ENCODE measurements at places on chromosomes 1 and 21. TPM values are rescaled to one million over a fixed set of nuclear protein-coding genes. Genes with fewer than 3 reads are reported as not detected.

H6PD gene
- total RNA-seq: 21.3 TPM

- DNase-seq: no peak
Measured at GRCh38 chr1:177800400-177801088, 169.3 kb downstream of the SEC16B start.

GRCh38 chr1:18322368-18323032, 158.2 kb upstream of the KLHDC7A start:
- no peak for DNase-seq

DNA sequence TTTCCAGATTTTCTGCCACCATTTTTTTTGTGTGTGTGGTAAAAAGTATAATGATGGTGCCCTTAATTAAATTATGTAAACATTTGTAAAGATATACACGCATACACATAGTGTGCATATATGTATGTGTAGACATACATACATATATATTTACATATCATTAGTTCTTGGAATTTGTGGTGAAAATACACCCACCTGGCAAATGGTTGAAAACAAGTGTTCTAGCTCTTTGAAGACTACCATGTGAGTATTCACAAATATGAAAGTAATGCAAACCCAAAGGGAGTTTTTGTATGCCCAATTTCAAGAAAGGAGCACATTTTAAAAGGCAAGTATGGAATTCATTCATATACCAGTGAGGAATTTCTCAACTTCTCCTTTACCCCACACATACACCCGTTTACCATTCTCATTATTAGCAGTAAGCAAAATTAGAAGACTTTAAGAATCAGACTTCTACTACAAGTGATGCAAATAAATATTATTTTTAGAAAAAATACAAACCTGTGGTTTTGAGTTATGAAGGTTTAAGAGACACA, 8.0 kb downstream of the RABGAP1L start:
- DNase-seq: no peak

FMO4 gene
- 2.9 TPM for total RNA-seq

- DNase-seq: no peak
Measured at GRCh38 chr1:156615946-156616345, 3.3 kb upstream of the HAPLN2 start.

PLA2G2C gene
- not detected for total RNA-seq

- DNase-seq: peak; percentile 84
Measured at GRCh38 chr1:150619576-150620509, 9.6 kb downstream of the ENSA start.

- no peak for DNase-seq
Measured at GRCh38 chr1:47104816-47105215, 32.4 kb upstream of the CYP4A22 start.

FASLG gene
- not detected for total RNA-seq

MT1HL1 gene
- total RNA-seq: not detected

RHD gene
- 0.34 TPM for total RNA-seq

- no peak for DNase-seq
Measured at GRCh38 chr1:218702775-218703174, 357.6 kb downstream of the TGFB2 start.

NLRP3 gene
- total RNA-seq: not detected

GRCh38 chr21:45295576-45296365, 8.1 kb upstream of the POFUT2 start:
- DNase-seq: no peak

GRCh38 chr1:36024847-36025246, 59.0 kb upstream of the TEKT2 start:
- no peak for DNase-seq

- DNase-seq: peak; percentile 53
Measured at GRCh38 chr1:2574350-2574749, 12.2 kb upstream of the PRXL2B start.

GOLT1A gene
- not detected for total RNA-seq

TARBP1 gene
- 16.7 TPM for total RNA-seq

DNA sequence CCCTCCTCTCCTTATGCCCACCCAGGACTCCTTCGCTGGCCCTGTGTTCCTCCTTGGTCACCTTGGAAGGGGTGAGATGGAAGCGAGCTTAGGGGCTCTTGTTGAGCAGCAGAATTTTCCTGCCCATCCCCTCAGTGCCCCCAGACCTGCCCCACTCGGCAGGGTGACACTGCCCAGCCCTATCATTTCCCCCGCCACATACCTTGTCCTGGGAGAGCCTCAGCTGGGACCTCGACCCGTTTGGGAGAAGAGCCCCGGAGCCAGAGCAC, 1.4 kb upstream of the FNDC5 start:
- DNase-seq: no peak

GRCh38 chr1:19844731-19845495, 29.8 kb upstream of the RNF186 start:
- peak; percentile 9 for DNase-seq

OR2T11 gene
- not detected for total RNA-seq

DNA sequence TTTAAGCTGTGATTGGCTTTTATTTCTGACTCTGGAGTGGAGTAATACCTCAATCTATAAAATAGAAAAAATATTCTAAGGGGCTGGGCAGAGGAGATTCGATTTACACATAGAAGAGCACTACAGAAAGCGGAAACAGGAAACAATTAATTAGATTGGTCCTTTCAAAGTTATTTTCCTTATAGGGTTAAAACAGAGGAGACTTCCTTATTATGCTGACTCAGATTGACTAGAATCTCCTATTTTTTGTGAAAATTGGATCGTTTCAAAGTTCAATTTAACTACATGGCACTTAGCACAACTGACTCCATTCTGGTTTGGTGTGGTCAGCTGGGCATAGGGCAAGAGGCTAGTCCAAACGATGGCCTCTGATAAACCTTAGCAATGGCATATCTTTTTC, 48.3 kb upstream of the NCAM2 start:
- DNase-seq: no peak

- peak; percentile 93 for DNase-seq
Measured at GRCh38 chr1:16145030-16145661, 10.7 kb downstream of the EPHA2 start.

RIPPLY3 gene
- total RNA-seq: not detected

PLD5 gene
- total RNA-seq: not detected

OR2T2 gene
- total RNA-seq: not detected

GRCh38 chr1:8396083-8396785, 78.3 kb downstream of the SLC45A1 start:
- DNase-seq: peak; percentile 30

Data from dermis blood vessel endothelial cell (primary cell).